GM12892 (cell line): ENCODE measurements at places on chromosomes 12 and 14.

DNA sequence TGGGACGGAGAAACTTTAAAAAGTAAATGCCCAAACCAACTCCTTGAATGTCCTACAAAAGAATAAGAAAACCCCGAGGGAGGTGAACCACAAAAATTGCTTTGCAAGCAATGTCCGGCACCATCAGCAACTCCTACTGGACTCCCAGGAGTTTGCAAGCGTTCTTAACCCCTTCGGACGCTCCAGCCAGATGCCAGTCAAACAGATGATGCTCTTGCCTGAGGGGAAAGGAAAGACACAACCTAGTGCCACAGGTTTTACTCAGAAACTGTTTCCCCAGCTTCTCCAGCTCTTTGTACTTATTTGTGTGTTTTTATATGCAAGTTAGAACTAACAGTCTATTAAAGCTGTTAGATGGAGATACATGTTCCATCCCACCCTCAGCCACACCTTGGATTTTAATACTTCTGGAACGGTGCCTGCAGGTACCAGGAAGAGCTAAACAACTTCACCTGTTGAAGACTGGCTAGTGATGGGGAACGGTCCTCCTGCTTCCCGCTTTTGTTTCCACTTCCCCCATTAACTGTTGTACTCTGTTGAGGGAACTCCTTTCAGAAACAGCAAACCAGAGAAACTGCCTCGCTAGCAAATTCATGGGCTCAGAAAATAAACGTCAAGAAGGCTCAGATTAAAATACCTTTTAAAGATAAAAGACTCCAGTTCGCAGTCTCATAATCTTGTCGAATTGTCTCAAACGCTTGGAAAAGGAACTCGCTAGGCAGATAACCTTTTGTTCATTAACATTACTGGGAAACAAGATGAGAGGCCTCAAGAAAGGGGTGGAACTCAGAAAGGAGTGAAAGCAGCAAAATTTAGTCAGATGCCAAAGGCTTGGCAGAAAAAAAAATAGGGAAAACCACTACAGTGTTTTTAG lies 1.1 kb upstream of the FERMT2 start:
- no peak for DNase-seq

- DNase-seq, result no peak
These were observed 95.1 kb downstream of the LLPH start for GRCh38 chr12:66035288-66035966.

- no peak for DNase-seq
These were observed 35.4 kb downstream of the LRIG3 start for GRCh38 chr12:58884916-58885315.

DNA sequence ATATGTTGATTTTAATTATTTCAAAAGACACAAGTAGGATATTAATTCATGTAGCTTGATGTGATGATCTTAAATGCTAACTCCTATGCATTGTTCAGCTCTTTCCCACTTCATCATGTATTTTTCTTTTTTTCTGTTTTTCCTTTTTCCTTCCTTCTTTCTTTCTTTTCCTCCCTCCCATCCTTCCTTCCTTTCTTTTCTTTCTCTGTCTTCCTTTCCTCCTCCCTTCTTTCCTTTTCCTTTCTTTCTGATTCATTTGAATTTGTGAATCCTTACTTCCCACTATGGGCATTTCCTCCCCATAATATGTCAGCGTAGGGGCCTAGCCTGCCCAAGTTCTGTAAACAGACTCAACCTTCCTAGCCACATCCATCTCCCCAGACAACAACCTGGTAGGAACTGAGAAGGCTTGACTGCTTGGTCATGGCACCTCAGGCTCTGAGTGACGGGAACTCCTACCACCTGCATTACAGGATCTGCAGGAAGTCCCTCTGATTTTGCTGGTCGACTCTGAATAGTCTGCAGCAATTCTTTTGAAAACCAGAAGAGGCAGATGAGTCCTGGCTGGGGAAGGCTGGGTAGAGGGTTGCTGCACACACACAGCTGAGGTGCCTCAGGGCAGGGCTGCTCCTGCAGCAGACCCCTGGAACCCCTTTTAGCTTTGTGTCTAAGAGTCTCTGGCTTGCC lies 33.4 kb upstream of the BHLHE41 start:
- no peak for DNase-seq

GRCh38 chr14:92677087-92677668 lies 71.2 kb downstream of the LGMN start:
- DNase-seq, result peak; percentile 76

DNA sequence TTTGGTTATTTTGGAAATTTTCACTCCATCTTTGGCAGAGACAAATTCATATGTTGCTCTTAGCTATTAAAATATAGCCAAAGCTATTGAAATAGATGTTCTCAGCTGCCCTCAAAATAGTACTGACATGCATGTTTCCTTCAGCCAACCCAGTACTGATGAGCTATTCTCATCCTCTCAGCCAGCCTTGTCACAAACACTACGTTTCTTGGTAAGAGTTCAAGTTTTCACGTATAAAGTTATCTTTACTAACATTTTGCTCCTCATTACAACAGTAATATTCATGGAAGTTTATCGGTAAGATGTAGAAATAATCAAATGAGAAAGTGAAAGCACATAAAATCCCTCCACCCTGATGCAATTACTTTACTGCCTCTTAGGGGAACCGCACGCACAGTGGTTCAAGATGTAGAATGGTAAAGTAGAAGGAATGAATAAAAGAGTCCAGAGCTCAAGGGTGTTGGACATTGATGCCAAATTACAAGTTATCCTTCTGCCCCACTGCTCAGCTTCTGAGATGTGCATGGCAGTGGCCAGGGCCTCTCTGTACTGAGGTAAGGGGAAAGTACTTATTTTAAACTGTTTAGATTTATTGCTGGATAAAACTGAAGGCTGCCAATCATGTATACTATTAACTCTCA lies 20.7 kb downstream of the GCH1 start:
- no peak for DNase-seq

DNA sequence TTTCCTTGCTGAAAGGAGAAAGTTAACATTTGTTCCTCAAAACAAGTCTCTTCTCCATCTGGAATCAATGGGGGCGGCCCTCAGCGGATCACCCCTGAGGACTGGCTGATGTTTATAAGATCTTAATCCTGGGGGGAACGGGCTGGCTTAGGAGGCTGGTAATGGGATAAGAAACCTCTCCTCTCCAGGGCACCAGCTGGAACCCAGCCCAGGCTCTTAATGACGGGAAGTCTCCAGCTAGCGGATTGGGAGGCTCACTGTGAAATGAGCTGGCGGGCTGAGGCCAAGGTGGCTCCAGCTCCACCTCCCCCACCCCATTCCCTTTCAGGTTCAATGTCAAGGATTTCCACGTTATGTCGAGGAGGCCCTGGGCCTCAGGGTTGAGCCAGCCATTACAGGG lies 1133.0 kb downstream of the VRK1 start:
- no peak for DNase-seq

DNA sequence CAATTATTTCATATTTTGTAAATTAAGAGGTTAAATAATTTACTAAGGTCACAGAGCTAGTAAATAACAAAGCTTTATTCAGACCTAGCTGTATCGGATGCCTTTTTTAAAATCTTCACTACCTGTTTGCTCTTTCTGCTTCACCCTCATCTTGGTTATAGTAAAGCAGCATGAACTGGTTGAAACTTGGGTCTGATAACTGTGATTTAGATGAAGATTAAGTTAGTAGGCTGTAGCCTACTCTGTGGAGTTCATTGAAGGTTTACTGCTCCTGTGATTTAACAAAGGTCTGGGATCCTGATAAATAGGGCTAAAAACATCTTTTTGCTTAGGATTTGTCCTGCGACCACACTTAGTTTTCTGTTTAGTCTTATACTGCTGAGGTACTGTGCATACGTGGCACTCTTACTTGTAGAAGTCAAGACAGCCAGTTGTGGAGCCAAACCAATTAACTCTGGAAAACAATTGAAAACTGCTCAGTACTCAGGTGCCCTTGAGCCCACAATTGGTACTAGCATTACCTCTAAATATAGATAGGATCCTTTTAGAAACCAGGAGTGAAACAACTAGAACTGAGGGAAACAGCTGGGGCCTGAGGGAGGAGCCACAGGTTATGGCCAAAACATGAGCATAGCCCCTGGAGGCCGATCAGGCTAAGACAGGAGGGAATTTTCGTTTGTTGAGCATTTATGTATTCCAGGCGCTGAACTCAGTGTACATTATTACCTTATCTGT lies 2.3 kb downstream of the SPATS2 start:
- peak; percentile 46 for DNase-seq
